CD14-positive monocyte (primary cell): ENCODE measurements at places on chromosomes 2 and 18. TPM values are rescaled to one million over a fixed set of nuclear protein-coding genes. Genes with fewer than 3 reads are reported as not detected.

Gene SDC1
- not detected in 2 replicates for polyA plus RNA-seq

Gene NPHP1
- not detected for polyA plus RNA-seq

Gene FTCDNL1
- 7.3 TPM for polyA plus RNA-seq

Gene CYS1
- polyA plus RNA-seq = not detected

Gene RELCH
- polyA plus RNA-seq = 9.8 and 30.4 TPM in 2 replicates

Gene VWC2L
- polyA plus RNA-seq = not detected

Gene FLACC1
- 0.45 and 0.91 TPM in 2 replicates for polyA plus RNA-seq

Gene CNDP1
- polyA plus RNA-seq = not detected

Gene KATNAL2
- 0.36 TPM for polyA plus RNA-seq

Gene TGIF1
- polyA plus RNA-seq = 36.2 and 109 TPM in 2 replicates

Gene PFN4
- not detected for polyA plus RNA-seq

Gene SGO2
- polyA plus RNA-seq = 1.4 TPM

Gene DNAJC5G
- polyA plus RNA-seq = not detected

Gene RBKS
- 3.9 TPM for polyA plus RNA-seq

Gene SATB2
- polyA plus RNA-seq = 0.14 TPM

Gene RMND5A
- 18.5 TPM for polyA plus RNA-seq

Gene CROCC2
- not detected for polyA plus RNA-seq

Gene LRP1B
- polyA plus RNA-seq = not detected in 2 replicates

Gene CLEC4F
- 6.8 and 17.0 TPM in 2 replicates for polyA plus RNA-seq

Gene FOXD4L1
- not detected for polyA plus RNA-seq

Gene DPYSL5
- polyA plus RNA-seq = not detected

DNA sequence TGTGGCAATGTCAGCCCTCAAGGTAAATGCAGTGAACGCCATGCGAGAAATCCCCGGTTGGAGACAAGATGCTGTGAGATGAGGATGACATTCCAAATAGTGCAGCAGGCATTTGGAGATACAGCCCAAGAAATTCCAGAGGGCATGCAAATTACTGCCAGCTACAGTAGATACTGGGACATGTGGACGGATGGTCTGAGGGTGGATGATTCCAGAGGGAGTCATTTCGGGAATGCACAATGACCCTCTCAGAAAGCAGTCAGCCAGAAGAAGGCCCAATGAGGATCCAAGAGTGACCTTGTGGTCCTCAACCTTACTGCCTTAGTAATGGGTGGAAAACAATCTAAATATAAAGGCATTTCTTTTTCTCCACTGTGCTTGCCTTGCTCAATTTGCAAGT, 111.3 kb downstream of the HNRNPLL start:
- no peak for DNase-seq

GRCh38 chr2:168139852-168140251, 107.5 kb downstream of the STK39 start:
- no peak for DNase-seq

- no peak for DNase-seq
Observed at GRCh38 chr2:175880-176820, 87.7 kb downstream of the SH3YL1 start.

- no peak for DNase-seq
Observed at GRCh38 chr2:38446906-38447561, 70.0 kb upstream of the ATL2 start.

- DNase-seq = no peak
Observed at GRCh38 chr2:126885751-126886210, 12.9 kb upstream of the TEX51 start.

- DNase-seq = no peak
Observed at GRCh38 chr18:40365526-40365925, 1589.5 kb upstream of the PIK3C3 start.

DNA sequence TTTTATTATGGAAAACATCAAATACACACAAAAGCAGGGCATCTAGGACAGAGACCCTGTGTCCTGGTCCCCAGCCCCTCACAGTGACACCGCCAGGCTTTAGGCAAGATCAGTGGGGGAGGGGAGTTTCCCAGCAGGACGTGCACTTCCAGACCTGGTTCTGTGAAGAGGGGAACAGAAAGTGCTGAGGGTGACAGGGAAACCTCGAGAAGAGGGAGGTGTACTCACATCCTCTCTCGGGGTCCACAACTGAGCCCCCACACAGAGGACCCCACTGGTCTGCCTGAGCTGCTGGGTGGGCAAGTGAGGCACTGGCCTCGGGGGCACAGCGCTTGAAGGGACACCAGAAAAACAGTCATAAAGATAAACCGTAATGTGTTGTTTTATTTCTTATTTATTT, 4.4 kb upstream of the GPR35 start:
- no peak for DNase-seq

GRCh38 chr2:195322324-195322723, 334.7 kb upstream of the SLC39A10 start:
- DNase-seq = no peak

- DNase-seq = no peak
Observed at GRCh38 chr2:67574230-67574629, 177.1 kb downstream of the ETAA1 start.

DNA sequence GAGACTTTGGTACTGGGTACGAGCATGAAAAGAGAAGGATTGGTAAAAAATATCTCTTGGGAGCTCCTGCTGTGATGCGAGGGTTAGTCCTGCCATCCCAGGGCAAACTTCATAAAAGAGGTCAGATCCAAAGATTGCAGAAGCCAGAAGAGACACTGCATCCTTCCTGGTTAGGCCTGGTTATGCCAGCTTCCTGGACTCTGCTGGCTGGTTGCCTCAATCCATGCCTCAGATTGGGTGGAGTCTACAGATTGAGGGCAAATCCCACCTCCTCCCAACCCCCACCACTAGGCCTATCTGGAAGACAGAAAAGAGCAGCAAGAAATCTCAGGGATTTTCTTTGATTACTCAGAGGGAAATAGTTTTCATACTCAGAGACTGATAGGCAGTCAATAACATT, 5.3 kb upstream of the ACADL start:
- no peak for DNase-seq

GRCh38 chr2:150679456-150680120, 192.1 kb upstream of the RND3 start:
- DNase-seq = no peak

GRCh38 chr2:144774809-144775208, 254.9 kb upstream of the ZEB2 start:
- no peak for DNase-seq

GRCh38 chr2:240360645-240361475, 74.6 kb upstream of the GPC1 start:
- no peak for DNase-seq

GRCh38 chr18:950882-951495, 46.3 kb downstream of the ADCYAP1 start:
- no peak for DNase-seq

GRCh38 chr2:64857581-64858471, 131.4 kb upstream of the SLC1A4 start:
- DNase-seq = no peak

DNA sequence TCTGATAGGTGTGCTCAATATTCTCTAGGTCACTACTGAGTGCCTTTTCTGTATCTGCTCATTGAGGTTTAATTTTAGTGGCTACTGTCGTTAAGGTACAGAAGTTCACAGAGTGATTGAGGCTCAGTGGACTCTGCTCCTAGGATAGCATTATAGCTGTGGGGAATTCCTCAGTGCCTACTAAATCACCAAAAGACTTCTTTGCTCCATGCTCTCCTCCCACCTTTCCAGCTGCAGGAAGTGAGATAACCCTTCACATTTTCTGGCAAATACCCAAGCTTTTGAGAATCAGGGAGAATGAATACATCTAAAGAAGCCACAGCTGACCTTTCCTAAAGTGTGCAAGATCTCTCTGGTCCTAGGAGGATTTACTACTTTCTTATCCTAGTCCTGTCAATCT, 95.2 kb upstream of the FSIP2 start:
- DNase-seq = no peak

GRCh38 chr2:71646028-71646427, 192.7 kb downstream of the DYSF start:
- DNase-seq = no peak

DNA sequence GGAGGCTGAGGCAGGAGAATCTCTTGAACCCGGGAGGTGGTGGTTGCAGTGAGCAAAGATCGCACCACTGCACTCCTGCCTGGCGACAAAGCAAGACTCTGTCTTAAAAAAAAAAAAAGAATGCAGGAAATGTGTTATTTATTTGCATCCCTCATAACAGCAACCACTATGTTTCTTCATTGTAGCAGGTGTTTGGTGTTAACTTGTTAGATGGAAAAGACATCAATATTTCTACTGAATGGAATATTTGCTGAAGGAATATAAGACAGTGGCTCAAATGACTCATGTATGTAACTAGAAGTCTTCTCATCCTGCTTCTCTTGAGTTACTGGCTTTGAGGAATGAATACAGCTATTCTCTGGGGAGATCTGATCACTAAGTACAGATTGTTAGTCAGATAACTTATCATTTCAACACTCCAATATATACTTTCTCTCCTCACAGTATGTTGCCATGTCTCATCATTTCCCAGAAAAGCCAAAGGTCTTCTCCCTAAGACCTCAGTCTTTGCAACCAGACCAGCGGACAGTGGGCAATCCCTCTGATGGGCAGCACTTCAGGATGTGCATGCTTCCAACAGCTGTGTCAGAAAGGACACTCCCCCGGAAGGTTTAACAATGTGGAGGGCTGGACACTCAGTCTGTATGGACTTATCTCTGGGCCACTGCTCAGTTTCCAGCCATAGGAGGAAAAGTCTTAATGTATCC, 104.4 kb upstream of the STK17B start:
- DNase-seq = no peak

GRCh38 chr18:30150586-30151250, 891.8 kb downstream of the DSC3 start:
- DNase-seq = no peak

GRCh38 chr18:59419386-59419785, 60.3 kb upstream of the LMAN1 start:
- no peak for DNase-seq

GRCh38 chr2:19667536-19667949, 234.2 kb downstream of the TTC32 start:
- no peak for DNase-seq

- no peak for DNase-seq
Observed at GRCh38 chr2:140975237-140975636, 1155.6 kb downstream of the LRP1B start.

GRCh38 chr2:137435162-137435561, 529.1 kb upstream of the HNMT start:
- no peak for DNase-seq

- DNase-seq = peak; percentile 69
Observed at GRCh38 chr2:136118819-136119716, 1.1 kb upstream of the CXCR4 start.

DNA sequence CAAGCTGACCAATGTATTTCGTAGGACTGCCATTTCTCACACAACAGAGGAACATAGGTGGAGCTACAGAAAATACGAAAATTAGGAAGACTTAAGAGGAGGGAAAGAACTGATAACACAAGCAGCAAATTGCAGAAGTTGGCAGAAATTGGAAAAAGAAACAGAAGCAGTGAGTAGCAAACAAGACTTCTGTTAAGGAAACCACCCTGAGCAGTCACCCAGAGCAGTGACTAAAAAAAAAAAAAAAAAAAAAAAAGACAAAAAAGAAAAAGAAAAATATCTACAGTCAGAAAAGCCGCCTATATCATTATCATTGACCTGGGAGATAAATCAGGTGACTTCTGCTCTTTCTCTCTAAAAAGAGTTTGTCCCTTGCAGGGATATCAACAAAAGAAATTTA, 21.4 kb downstream of the STK17B start:
- DNase-seq = peak; percentile 71

DNA sequence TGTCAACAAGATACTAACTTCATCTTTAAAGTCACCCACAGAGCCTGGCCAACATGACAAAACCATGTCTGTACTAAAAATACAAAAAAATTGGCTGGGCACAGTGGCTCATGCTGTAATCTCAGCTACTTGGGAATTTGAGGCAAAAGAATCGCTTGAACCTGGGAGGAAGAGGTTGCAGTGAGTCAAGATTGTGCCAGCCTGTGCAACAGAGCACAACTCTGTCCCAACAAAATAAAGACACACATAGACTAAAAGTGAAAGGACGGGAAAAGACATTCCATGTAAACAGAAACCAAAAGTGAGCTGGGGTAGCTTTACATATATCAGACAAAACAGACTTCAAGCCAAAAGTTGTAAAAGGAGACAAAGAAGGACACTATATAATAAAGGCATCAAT, 34.8 kb downstream of the USP34 start:
- peak; percentile 25 for DNase-seq

DNA sequence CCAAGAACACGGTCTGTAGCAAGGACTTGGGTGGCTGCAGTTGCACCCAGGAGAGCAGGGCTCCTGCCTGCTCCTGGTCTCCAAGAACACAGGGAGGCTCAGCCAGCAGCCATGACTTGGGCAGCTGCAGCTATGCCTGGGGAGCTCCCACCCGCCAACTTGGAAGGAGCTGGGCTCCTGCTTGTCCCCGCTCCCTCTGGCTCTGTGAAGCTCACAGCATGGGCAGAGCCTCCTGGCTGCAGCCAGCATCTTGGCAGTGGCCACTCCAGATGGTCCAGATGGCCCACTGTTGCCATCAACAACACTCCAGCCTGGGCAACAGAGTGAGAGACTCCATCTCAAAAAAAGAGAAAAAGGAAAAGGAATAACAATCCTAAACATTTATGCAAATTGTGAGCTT, 5.2 kb downstream of the ZSCAN30 start:
- DNase-seq = no peak

DNA sequence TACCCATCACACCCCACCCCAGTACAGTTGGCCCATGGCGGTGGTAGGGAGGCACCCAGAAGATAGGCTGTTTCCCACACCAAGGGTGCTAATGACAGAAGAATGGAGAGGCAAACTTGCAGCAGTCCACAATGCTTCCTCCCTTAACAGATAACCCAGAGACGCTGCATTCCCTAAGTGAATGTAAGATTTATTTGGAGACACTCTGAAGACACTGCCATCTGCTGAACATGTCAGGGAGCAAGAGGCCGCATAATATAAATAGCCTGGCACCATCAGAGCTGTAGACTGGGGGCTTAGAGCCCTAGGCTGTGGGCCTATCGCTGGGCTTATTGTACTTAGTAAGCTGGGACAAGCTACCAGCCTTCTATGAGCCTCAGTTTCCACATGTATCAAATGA, 2.2 kb upstream of the IWS1 start:
- no peak for DNase-seq
